CD8-positive, alpha-beta memory T cell (primary cell): ENCODE measurements at places on chromosomes 16 and 17.

- no peak for DNase-seq
Observed at GRCh38 chr16:81707411-81708265, 71.5 kb upstream of the PLCG2 start.

GRCh38 chr17:39447561-39447960, 3.5 kb downstream of the MED1 start:
- no peak for DNase-seq

DNA sequence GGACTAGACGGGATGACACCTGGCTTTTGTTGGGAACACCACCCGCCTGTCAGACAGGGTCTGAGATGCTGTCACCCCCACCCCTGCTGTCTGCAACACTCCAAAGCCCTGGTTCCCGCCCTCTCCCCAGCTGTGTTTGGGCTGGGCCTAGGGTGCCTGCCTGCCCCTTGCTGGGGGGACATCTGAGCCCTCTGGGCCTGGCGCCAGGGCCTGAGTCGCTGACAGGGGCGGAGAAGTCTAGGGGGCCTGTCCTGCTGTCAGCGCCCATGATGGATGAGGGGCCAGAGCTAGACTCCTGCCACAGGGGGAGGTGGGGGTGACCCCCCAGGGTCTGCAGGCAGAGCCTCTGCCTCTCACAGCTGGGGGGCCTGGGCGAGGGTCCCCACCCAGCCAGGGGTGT, 7.6 kb upstream of the PKMYT1 start:
- no peak for DNase-seq

- no peak for DNase-seq
Observed at GRCh38 chr16:67967958-67968399, 458 bp downstream of the SLC12A4 start.

DNA sequence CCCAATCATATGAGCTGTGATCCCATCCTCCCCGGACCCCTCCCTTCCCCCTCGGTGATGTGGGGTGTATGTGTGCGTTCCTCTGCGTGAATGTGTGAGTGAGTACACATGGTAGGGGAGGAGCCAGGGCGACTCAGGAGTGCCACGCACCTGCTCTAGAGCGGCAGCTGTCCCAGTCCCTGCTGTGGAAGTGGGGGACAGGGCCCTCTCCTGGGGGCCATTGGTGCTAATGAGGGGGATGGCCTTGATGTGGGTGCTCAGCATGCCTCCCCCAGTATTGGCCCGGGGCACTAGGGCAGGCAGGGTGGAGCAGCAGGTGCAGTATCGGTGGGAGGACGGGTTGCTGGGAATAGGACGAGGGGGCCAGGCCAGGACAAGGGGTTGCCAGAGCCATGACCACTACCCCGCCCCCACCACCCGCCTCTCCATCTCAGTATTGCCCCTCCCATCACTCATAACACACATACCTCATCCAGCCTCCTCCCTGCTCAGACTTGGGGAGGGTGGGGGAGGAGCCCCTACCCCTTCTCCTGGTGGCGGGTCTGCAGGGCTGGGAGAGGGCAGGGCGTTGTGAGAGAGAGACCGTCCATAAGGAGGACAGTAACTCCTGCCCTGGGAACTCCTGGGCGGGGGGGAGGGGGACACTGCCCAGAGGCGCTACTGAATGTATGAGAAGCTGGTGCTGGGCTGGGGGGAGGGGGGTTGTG, 8.5 kb downstream of the NR1D1 start:
- DNase-seq: no peak

DNA sequence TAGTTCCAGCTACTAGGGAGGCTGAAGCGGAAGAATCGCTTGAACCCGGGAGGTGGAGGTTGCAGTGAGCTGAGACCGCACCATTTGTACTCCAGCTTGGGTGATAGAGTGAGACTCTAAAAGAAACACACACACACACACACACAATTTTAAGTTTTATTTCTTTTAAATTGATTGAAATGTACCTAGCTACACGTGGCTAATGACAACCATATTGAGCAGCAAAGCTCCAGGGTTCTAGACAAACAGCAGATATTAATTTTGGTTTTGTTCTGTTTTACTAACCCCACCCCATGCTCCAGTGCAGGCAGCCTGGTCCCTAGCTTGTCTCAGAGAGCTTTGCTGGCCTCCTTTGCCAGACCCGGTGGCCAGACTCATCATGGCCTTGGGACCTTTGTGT, 16.0 kb upstream of the RAI1 start:
- no peak for DNase-seq

GRCh38 chr17:8176197-8176940, at the start of gene TMEM107:
TSS of gene TMEM107 (minus strand) at chr17:8176380. CDS start at chr17:8176286, 94 bp downstream.
- peak; percentile 82 for DNase-seq

DNA sequence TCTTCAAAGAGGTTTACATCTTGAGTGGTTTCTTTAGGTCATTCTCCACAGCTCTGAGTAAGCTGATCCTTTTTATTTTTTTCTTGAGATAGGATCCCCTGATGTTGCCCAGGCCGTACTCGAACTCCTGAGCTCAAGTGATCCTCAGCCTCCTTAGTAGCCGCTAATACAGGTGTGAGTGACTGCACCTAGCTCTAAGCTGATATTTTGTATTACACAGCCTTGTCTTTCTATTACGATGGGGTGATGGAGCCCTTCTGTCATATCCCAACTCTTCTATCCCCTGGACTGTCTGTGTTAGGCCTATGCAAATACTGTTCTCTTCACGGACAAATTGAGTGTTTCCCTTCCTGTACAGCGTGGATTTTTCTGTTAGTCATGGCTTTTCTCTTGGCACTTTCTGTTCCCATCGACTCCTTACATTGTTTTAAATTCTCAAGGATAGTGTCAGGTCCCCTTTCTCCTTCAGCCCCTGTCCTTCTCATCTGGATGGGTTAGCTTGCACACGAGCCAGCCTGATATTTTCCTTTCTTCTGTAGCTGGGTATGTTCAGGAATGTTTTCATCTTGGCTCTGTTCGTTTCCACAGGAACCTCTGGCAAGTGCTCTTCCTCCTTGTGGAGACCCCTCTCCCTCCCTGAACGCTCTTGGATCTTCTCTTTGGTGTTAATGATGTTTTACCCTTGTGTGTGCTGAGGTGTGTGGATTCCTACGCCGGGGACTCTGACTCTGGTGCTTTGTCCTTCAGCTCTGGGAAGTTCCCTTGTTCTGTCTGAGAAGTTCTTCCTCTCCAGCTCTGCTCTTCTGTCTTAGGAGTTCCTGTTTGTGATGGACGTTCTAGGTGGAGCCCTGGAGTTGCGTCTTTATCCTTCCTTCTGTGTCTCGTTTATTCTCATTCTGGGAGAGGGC, 2.3 kb downstream of the BANP start:
- no peak for DNase-seq

GRCh38 chr16:53944025-53944424, 240.1 kb downstream of the FTO start:
- no peak for DNase-seq

GRCh38 chr16:27728691-27729090, 178.7 kb downstream of the KATNIP start:
- no peak for DNase-seq

GRCh38 chr17:54891176-54891821, 9.4 kb upstream of the TOM1L1 start:
- no peak for DNase-seq

DNA sequence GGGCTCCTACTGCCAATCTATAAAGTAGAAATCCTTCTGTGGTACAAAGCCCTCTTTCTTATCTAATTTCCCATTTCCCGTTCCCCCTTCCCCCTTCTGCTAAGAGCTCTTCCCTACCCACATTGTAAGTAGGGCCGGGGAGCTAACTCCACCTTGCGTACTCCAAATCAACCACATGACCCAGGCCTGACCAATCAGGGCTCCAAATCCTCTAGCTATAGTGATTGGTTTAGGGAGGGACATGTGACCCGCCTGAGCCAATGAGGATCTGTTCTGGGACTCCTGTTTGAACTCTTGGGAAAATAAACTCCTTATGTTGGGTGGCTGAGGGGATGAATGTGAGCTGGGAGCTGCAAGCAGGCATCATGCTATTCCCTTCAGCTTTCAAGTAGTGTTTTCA, 40.9 kb upstream of the MEOX1 start:
- no peak for DNase-seq

DNA sequence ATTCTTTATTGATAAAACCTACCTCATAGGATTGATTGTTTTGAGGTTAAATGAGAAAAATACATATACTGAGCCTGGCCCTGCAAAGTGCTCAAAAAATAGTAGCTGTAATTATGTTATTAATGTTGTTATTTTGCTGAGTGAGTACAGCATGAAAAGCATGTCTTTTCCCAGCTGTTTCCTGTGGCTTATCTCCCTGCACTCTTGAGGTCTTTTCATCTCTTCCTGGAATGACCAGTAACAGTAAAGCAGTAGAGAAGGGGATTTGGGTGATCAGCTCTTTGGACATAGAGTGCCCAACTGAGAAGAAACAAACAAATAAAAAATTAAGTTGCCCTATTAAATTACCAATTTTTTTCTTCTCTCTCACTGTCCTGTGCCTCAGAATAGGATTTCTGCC, 53.7 kb downstream of the NFAT5 start:
- no peak for DNase-seq

GRCh38 chr16:74747-75334, 2.4 kb upstream of the RHBDF1 start:
- no peak for DNase-seq

- no peak for DNase-seq
Observed at GRCh38 chr16:23394141-23394831, 58.7 kb downstream of the COG7 start.

GRCh38 chr16:72291531-72291981, 119.6 kb upstream of the PMFBP1 start:
- no peak for DNase-seq

DNA sequence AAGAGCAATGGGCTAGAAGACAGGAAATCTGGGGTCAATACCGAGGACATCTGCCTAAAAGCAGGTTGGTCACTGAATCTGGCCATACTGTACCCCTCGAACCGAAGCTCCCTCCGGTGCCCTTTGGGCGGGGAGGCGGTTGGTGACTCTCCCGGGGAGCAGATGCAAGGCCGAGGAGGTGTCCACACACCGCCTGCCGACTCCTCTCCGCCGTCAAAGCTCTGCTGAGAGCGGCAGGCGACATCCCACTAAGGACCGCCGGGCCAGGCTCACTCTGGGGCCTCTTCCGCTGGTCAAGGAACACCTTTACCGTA, 458 bp downstream of the ZNF200 start:
- no peak for DNase-seq
